Activated effector memory CD4-positive, alpha-beta T cell treated with Interleukin-2 at 50 U/mL for 16 hours (primary cell): ENCODE measurements at places on chromosomes 6 and 20.

GRCh38 chr6:168908166-168908565 is 345.5 kb downstream of the THBS2 start:
- no peak for DNase-seq

DNA sequence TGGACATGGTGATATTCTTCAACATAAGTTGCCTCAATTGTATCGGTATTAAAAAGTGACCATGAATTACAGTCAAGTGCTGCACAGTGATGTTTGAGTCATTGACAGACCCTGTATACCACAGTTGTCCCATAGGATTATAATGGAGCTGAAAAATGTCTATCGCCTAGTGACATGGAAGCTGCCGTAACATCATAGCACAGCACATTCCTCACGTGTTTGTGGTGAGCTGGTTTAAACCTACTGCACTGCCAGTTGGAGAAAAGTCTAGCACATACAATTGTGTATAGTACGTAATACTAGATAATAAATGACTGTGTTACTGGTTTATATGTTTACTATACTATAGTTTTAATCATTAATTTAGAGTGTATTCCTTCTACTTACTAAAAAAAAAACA is 150.2 kb downstream of the CDH26 start:
- no peak for DNase-seq

DNA sequence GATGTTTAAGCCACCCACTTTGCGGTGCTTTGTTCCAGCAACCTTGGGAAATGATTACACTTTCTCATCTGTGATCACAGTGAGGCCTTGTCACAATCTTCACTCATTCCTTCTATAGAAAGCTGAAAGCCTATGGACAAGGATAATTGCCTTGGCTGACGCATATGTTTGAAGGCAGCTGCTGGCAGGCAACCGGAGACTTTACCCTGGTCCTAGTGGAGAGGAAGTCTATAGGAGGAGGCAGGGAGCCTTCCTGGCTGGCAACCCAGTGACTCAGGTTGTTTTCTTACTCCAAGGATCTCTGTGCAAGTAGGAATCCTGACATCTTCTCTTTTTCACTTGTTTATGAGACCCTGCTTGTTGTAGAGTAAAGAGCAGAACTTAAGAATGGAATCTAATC is 34.1 kb upstream of the ESR1 start:
- no peak for DNase-seq

DNA sequence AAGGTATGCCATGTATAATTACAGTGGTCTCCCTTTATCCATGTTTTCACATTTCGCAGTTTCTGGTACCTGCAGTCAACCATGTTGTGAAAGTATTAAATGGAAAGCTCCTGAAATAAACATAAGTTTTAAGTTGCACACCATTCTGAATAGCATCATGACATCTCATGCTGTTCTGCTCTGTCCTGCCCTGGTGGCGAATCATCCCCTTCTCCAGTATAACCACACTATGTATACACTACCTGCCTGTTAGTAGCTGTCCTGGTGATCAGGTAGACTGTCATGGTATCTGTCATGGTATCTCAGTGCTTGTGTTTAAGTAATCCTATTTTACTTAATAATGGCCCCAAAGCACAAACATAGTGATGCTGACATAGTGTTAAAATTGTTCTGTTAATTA is 97.1 kb downstream of the ZFAND3 start:
- no peak for DNase-seq

DNA sequence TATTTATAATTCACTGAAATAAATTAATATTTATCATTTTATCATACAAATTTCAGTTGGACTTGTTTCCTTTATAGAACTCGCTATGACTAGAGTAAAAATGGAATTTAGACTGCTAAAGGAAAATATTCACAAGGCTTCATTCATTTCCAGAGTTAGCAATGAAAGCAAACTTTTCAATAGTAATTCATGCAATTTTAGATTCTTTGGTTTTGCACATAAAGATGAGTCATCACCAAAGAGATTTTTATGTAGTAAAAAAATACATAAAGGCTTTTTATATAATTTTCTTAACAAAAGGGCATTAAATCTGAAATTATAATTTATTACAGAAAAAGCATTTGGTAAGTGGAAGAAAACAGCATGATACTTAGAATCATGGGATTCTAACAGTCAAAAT is 37.2 kb upstream of the STXBP5 start:
- DNase-seq, result no peak

DNA sequence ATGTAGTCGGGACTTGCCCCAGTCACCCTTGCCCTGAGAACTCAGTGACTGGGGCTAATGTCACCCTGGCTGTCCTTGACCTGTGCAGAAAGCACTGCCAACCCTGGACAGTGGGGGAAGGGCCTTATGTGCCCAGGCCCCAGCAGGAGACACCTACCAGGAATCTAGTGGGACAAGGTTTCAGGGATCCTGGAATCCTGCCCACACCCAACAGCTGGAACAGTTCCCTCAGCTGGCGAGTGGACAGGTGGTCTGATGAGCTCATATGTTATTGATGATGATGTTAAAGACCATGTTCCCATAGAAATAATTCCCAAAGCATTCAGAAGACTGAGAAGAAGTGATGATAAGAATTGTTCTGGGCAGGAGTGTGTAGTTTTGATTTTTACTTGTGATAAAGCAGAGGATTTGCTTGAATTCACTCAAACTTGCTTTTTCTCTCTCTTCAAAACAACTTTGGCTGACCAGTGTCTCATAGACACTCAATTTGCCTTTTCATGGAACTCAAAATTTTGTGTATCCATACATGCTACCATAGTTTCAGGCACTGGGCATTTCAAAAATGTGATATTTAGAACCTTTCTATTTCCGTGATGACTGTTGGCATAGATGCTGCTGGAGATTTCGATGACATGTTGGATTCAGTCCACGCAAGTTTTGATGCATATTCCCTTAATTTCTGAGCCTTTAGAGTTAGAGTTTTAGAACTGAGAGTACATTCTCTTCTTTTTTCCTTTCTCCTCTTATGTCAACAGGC is 79.3 kb downstream of the SLC22A3 start:
- DNase-seq, result no peak

DNA sequence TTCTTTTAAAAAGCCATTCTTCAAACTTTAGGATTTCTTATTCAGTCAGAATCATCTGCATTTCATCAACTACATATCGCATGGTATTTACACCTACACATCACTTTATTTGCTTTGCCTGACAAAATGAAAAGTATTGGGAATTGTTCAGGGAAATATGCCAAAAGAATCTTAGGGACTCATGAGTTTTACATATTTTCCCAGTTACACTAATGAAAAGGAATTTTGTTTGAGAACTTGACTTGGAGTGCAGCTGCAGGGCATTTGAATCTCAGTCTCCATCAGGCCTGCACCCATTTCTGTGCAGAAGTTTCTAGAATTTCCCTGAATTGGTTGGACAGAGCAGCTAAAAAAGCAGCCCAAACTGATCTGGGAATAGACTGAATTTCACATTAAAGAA is 65.3 kb downstream of the MTHFD1L start:
- no peak for DNase-seq

DNA sequence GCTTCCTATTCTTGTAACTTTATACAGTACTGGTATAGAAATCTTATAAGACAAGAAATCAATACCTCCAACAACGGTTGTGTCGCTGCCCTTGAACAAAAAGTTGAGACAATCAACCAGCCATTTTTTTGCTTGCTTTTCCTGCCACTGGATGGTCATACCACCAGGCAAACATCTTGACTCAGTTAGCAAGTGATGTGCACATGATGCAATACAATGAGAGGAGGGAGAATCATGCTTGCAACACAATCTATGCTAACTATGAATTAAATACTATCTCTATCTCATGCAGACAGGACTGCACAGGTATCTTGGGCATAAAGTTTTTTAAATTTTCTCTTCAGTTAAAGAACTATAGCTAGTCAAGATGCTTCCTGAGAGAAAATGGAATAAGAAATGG is 877.7 kb upstream of the CITED2 start:
- no peak for DNase-seq

- DNase-seq, result no peak
Observed at GRCh38 chr6:136803608-136804007, 11.3 kb upstream of the MAP3K5 start.

DNA sequence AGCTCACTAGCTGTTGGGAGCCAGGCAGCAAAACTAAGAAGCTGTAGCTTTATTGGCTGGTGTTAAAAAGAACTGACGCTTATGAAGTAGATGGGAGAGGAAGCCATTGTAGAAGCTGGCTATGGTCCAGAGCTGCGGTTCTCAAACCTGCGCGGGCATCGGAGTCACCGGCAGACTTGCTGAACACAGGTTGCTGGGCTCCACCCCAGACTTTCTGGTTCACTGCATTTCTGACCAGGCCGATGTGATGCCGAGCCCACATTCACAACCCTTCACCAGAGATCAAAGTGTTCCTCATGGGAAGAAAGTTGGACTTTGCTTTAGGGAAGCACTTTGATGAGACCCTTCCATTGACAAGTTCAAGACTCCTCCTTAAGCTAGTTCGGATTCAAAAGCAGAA is 231.6 kb downstream of the QKI start:
- DNase-seq, result no peak

GRCh38 chr6:139753198-139753861 is 378.9 kb upstream of the CITED2 start:
- DNase-seq, result no peak

DNA sequence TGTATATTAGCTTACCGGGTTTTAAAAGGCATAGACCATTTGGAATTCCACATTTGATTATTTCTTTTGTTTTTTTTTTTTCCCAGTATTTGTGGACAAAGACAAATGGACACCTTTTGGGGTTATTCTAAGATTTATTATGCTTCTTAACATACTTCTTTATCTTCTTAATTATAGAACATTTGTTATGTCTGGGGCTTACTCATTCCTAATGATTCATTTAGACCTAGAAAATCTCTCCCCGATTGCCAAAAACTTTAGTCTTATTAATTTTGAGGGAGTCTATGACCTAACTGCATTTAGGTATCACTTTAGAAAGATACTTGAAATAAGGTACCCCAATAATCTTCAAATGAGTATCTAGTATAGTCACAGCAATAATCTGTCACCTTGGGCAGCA is 170.7 kb upstream of the PREP start:
- no peak for DNase-seq

DNA sequence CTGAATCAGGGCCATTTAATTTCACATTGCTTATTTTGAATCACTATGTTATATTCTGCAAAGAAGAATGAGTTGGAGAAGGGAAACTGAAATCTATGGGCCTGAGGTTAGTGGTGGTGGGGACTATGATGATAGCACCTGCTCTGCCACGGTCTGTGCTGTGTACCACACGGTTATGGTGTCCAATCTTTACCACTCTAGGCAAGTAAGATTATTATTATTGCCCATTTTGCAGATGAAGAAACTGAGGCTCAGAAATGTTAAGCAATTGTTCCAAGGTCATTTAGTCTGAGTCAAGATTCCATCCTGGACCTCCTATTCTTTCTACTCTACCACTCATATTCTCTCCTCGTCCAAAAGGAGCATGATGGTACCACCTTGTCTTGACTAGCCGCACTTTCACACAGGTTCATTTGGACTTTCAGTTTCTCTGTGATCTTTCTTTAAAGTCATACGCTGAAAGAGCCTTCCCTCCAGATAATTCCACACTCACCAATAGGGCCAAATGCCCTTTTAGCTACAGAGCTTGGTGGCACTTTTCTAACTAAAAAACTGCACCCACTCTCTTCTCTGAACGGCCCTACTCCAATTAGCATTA is 56.2 kb downstream of the GFOD1 start:
- DNase-seq, result no peak

DNA sequence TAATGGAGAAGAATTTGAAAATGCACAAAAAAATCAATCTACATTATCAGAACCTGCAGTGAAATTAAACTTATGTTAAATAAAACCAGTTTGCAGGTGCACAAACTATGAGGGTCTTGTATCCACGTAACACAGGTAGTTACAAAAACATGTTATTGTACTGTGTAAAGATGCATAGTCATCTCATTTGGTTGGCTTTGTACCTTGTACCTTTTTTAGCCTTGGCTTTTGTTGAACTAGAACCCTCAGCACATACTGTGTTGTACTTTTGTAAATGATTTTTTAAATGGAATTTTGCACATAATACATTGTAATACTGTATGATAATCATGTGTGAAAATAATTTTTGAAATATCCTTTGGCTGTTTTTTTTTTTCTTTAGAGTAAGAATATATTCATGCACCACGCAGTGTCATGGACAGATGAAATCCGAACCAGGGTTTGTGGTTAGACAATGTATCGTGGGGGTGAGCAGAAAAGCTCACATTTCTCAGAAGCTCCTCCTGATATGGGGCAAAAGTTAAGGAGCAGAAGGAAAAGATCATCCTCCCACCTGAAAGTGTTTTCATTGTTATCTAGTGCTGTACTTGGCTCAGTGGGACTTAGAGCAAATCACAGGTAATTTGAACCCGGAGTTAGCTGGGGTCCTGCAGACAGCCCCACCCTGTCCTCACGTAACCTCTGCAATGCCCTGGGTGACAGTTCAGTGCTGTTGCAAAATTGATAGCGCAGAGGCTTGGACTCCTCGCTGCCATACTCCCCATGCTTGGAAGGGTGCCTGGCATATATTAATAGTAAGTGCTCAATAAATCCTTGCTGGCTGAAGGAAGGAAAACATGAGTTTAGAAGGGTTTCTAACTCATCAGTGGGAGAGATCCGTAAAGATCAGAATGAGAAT is 14.8 kb upstream of the NAA20 start:
- no peak for DNase-seq

- no peak for DNase-seq
Observed at GRCh38 chr6:133568970-133569889, 319.7 kb upstream of the TCF21 start.

- DNase-seq, result no peak
Observed at GRCh38 chr6:47047097-47047478, 5.0 kb upstream of the ADGRF1 start.

GRCh38 chr20:7174554-7174953 is 407.1 kb downstream of the BMP2 start:
- no peak for DNase-seq

- DNase-seq, result no peak
Observed at GRCh38 chr20:24339210-24339641, 130.2 kb upstream of the SYNDIG1 start.
